Activated CD8-positive, alpha-beta memory T cell treated with anti-CD3 and anti-CD28 coated beads for 48 hours (primary cell): ENCODE measurements at places on chromosomes 5 and 9.

DNA sequence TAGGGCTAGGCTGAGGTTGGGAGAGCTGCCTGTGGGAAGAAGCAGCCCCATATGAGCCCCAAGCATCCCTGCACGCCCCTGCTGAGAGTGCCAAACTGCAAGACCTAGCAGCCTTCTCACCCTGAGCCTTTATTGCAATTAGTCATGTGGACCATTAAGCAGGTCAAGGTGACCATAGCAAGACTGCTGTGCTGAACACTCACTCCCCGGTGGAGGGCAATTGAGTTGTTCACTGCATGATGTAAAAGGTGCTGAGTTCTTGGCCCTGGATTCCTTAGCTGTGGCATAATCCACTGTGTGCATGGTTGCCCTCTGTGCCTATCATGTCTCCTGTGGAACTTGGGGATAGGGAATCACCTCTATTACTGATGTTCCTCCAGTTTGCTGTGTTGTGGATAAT, 131.1 kb downstream of the FOXD1 start:
- no peak for DNase-seq

DNA sequence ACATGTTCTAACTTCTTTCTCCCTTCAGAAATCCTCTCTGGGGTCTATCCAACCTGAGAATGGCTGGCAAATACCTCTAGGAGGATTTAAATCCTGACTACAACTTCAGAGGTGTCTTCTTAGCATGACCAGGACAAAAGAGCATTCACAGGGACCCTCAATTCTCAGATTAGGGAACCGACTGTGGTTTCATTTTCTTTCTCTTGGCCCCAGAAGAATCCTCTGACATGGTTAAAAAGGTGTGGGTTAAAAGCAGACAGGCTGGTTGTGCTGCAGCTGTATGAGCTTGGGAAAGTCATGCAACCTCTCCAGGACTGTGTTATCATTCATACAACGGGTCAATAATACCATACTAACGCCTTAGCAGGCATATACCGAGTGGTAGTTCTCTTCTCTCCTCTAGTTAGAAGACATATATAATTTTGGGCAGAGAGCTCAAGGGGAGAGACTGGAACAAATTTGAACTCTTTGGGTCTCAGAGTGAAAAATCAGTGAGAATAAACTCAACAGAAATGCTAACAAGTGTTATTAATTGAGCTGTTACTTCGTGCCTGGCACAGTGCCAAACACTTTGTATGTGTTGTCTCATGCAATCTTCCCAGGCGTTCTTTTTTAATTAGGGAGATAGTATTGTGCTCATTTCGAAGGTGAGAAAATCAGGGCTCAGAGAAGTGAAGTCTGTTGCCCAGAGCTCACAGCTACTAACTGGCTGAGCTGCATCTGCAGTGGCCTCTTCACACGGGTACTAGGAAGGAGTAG, 35.2 kb downstream of the INSYN2B start:
- no peak for DNase-seq

GRCh38 chr5:66223637-66224036, 79.5 kb downstream of the SREK1 start:
- DNase-seq = no peak

DNA sequence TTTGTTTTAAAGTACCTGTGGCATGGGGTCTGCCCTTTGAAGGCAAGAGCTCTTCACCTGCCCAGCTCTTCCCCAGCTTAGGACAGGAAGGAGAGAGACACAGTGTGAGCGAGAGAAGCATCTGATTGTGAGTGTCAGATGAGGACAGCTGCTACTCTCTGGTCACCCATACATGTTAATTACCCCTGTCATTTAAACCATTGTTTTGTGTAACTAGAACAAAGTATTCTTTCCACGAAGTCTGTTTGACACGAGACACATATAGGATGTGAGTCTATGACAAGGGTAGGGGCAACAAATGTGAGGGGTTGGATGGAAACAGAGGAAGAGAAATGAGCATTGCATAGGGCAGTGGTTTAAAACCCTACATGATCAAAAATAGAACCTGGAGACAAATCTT, 3.0 kb upstream of the CD274 start:
- no peak for DNase-seq

- no peak for DNase-seq
Observed at GRCh38 chr5:139574641-139575312, 13.6 kb downstream of the UBE2D2 start.

DNA sequence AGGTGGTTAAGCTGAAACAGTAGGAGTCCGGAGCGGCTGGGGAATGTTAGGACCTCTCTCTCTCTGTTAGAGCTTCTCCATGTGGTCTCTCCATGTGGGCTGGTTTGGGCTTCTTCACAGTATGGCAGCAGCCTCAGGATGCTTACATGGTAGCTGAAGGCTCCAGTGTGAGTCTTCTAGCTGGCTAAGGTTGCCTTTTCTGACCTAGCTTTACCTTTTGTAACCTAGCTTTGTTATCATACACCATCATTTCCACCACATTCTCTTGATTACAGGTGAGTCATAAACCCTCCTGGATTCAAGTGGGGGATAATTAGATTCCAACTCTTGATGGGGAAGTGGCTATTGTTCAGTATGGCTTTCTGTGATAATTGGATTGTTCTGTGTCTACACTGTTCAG, 98.5 kb downstream of the MTREX start:
- no peak for DNase-seq

- DNase-seq = no peak
Observed at GRCh38 chr5:90386099-90386710, 23.4 kb downstream of the CETN3 start.

- no peak for DNase-seq
Observed at GRCh38 chr5:135721548-135722090, 112.8 kb upstream of the SLC25A48 start.

DNA sequence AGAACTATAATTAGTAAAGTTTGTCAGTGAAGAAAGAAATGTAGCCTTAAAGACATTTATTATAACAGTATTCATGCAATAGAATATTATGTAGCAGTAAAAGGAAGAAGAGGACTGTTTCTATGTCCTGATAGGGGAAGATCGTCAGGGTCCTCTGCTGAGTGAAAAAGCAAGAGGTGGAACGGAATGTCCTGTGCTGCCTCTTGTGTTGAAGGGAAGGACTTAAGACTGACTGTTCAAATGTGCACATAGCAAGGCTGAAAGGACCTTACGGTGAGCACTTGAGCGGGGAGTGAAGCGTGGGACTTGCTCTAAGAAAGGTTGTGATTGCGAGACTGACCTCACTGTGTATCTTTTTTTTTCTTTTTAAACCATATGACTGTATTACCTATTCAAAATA, 63.2 kb downstream of the SNX24 start:
- no peak for DNase-seq

DNA sequence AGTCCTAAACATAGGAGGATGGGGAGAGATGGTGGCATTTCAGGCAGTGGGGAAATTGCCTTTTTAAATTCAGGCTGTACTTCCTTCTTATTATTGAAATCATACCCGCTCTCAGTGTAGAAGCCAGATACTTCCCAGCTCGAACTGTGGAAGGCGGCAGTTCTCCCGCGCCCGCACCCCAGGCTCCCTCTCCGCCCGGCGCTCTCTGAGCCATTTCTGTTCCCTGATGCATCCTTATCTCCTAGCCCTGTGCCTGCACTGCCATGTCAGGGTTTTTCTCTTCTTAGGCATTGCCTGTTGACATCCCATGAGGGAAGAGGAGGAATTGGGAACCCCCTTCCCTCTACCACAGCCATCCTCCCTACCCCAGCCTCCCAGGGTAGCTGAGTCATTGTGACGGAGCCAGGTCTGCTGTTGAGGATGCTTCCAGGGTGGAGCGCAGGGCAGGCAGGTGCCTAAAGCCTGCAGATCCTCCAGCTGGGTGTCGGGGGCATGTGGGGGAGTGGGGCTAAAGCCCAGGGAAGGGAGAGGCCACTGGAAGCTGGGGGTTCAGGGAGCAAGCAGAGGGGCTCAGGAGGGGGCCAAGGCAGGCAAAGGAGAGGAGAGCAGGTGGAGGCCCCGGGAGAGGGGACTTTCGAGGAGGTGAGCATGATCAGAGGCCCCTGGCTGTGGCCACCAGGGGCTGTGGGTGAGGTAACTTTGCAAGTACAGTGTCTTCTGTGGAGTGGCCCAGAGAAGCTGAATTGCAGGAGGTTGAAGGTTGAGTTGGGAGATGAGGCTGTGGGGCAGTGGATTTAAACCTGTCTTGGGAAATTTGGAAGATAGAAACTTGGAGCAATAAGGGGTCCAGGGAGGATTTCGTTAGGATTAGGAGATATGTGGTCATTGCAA, 16.2 kb downstream of the LAMC3 start:
- no peak for DNase-seq

- no peak for DNase-seq
Observed at GRCh38 chr5:19865336-19866089, 122.5 kb downstream of the CDH18 start.

DNA sequence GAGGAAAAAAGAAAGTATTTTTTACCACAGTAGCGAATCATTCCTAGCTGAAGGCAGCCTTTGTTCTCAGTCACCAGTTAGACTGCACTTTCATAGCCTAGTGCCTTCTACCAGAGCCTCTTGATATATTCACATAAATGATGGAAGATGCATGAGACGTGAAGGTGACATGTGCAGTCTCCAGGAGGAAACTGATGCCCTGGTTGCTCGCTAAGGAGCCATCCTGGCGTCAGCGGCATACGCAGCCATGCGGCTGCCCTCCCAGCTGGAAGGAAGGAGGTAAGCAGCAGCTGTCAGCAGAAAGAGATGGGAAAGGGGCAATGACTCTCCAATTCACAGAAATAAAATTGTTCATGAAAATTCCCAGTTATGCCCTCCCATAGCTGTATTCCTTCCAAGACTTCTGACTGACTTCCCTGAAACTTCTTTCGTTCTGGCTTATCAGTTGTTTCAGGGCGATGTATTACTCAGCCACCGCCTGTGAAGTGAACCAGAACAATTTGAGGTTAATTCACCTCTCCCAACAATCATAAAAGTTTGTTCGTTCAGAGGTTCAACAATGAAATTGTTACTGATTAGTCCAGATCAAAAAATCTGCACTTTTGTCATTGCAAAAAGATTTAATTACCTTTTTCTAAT, 331.2 kb downstream of the NR2F1-AS1 start:
- no peak for DNase-seq

- no peak for DNase-seq
Observed at GRCh38 chr5:36535378-36535777, 71.0 kb upstream of the SLC1A3 start.

- no peak for DNase-seq
Observed at GRCh38 chr5:131795228-131795627, 1.6 kb downstream of the FNIP1 start.

DNA sequence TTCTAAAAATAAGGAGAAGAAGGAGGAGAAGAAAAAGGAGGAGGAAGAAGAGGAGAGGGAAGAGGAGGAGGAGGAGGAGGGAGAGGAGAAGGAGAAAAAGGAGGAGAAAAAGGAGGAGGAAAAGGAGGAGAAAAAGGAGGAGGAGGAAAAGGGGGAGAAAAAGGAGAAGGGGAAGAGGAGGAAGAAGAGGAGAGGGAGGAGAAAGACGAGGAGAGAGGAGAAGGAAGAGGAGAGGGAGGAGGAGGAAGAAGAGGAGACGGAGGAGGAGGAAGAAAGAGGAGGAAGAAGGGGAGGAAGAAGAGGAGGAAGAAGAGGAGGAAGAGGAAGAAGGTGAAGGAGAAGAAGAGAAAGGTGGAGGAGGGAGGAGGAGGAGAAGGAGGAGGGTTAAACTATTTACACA, 210.2 kb upstream of the TRPM3 start:
- no peak for DNase-seq

GRCh38 chr5:178940569-178941360, at the start of gene ZNF454:
ZNF454 (plus strand) TSS chr5:178941198; CDS start chr5:178942792, 1,594 bp downstream.
- DNase-seq = no peak

- DNase-seq = no peak
Observed at GRCh38 chr9:114401344-114401743, 13.6 kb upstream of the AKNA start.

- no peak for DNase-seq
Observed at GRCh38 chr9:127886401-127886972, 9.0 kb upstream of the AK1 start.

- DNase-seq = no peak
Observed at GRCh38 chr5:152464048-152464447, 59.0 kb upstream of the NMUR2 start.

DNA sequence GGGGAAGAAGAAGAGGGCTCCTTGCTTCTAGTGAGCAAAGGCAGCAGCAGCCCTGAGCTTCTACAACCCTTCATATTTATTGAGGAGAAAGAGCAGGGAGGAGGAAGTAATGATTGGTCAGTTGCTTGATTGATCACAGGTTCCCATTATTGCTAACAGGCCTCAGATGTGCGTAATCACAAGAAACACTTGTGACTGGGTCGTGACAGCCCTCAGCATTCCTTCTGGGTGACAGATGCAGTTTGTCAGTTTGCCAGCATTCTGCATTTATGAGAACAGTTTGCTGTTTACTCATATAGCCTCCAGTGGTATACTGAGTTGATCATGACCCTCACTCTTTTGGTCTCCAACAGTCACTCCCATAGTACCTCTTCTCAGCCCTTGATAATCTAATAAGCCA, 111.5 kb upstream of the TNC start:
- DNase-seq = no peak

GRCh38 chr9:127233550-127233949, 31.0 kb upstream of the GARNL3 start:
- DNase-seq = no peak
